RCC 7860 (cell line): ENCODE measurements at places on chromosomes 13 and 19.
A peak's percentile ranks its signal among the peaks of the same experiment; 100 is the strongest.

DNA sequence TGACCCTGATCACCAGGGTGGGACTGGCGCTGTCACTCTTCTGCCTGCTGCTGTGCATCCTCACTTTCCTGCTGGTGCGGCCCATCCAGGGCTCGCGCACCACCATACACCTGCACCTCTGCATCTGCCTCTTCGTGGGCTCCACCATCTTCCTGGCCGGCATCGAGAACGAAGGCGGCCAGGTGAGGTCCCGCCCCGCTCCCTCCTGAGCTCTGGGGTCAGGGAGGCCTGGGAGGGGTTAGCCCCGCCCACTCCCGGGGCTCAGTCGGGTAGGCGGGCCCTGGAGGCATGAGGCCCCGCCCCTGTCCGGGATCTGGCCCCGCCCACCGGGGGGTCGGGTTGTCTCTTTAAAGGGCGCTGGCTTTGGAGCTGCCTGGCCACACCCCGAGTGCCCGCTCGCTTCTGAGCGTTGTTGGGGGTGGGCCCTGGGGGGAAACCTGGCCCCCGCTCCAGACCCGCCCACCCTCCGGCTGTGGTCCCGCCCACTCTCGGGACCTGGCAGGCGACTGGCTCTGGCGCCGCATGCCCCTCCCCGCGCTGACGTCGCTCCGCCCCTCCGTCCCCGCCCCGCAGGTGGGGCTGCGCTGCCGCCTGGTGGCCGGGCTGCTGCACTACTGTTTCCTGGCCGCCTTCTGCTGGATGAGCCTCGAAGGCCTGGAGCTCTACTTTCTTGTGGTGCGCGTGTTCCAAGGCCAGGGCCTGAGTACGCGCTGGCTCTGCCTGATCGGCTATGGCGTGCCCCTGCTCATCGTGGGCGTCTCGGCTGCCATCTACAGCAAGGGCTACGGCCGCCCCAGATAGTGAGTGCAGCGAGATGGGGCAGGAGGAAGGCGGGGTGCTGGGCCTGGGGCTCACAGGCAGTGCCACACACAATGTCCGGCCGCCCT, 13.1 kb downstream of the DDX39A start:
- peak; percentile 31 for DNase-seq

DNA sequence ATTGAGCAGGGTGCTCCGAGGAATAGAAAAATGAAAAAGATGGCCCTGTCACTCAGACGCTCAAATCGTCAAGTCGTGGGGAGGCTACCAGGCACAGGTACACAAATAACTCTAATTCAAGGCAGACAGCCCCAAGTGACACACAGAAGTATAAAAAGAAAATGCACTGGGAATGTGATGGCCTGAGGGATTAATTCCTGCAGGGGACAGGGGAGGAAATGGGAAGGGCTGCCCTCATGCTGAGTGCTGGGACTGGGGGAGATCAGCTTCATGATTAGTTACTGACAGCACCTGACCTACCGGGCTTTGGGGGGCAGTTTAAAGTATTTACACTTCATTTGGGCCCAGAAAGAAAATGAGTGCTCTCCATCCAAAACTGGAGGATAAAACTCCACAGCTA, 20.9 kb upstream of the UBE2L5 start:
- DNase-seq: no peak

GRCh38 chr13:47000165-47000564, 103.3 kb upstream of the HTR2A start:
- no peak for DNase-seq

DNA sequence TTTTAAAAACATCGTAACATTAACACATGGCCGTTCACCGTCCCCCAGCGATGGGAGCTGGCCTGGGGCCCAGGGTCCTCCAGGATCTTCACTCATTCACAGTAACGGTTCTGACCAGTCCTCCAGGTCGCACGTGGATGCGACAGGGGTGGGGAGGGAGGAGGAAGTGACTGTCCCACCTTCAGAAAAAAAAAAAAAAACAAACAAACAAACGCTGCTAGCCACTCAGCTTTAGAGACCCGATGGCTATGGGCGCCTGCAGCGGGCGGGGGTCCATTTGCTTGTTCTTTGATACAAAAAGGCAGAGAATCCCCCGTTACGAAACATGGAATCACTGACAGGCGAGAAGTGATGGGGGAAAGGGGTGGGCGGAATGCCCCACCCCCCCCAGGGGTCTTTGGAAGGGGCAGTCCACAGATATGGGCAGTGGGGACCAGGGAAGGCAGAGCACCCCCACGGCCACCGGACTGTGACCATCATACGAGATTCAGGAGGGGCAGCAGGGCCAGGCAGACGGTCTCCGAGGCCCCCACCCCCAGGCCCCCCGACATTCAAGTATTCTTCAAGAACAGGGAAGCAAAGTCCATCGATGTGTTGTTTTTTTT, 13.3 kb downstream of the MKNK2 start:
- DNase-seq: no peak

DNA sequence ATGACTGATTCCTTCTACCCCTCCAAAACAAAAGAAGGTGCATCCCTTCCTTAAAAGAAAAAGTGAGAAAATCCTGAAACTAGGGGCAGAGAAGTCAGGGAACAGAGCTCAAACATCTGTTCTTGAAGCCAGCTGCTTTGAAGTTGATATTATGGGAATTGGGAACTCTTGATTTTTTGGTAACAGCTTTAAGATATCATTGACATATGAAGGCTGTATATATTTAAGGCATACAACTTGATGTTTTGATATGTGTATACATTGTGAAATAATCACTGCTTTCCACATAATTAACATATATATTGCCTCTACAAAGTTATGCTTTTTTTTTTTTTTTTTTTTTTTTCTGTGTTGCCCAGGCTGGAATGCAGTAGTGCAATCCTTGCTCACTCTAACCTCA, 117.1 kb downstream of the AKAP11 start:
- DNase-seq: no peak

- peak; percentile 18 for DNase-seq
These were observed 41.1 kb upstream of the MRI1 start for GRCh38 chr19:13723206-13723605.

- no peak for DNase-seq
These were observed 162.3 kb upstream of the SERP2 start for GRCh38 chr13:44211286-44211685.

DNA sequence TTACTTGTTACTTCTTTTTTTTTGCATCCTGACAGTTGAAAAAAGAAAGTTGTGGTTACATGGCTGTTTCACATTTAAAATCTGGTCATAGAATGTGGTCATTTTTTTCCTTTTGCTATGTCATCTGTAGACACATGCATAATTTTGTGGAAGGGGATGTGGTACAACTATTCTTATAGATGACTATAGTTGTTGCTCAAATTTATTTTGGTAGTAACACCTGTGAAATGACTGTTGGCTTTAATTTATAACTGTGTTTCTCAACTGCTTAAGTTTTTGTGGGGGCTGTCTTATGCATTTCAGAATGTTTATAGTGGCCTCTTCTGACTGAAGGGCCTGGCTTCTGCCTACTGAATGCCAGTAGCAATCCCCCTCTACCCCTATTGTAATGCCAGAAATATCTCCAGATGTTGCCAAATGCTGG, 130.5 kb downstream of the PAN3 start:
- no peak for DNase-seq

DNA sequence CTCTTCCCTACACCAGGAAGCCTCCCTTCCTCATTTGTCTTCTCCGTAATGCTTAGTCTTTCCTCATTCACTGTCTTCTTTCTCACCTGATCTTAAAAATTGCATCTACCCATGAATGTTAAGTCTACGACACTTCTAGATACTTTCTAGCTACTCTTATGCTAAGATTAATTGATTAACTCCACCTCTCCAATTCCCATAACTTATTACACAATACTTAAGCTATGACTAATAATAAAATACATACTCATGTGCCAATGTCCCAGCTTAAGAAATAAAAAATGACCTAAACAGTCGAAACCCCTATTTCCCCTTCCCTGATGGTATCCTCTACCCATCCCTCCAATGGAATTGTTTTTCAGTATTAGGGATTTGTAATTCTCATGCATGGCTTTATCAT, 22.8 kb upstream of the ZNF527 start:
- DNase-seq: no peak

DNA sequence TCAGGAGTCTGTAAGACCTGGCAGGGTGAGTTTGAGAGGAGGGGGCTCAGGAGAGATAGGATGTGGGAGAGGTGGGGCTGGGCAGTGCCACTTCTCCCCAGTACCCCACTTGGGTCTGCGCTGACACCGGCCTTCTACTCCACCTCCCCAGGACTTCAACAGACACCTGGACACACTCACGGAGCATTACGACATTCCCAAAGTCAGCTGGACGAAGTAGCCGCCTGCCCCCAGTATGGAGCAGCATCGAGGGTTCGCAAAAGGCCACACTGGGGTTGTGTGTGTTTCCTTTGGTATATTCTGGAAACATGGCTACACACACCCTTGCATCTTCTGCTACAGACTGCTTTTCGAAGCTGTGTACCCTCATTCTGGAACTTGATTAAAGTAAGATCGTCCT, 5.5 kb downstream of the FAM32A start:
- DNase-seq: no peak

DNA sequence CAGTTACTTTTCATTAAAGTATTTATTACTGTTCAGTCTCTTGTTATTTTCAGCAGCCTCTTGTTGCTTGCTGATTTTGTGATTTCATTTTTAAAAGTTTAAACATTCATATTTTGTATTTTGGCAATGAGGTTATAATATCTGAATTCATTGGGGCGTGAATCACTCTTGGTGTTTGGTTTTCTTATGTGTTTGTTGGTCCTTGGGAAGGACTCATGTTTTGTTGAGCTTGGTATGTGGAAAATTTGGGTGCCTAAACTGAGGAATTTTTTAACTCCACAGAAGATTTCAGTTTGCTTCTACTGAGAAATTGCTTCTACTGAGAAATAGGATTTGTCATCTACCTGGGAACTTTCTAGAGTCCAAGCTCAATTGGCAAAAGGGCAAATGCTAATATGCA, 38.2 kb downstream of the PDS5B start:
- DNase-seq: no peak

- no peak for DNase-seq
These were observed 156.5 kb downstream of the ATP8A2 start for GRCh38 chr13:25528266-25528665.

GRCh38 chr13:47337781-47338507, 441.1 kb upstream of the HTR2A start:
- DNase-seq: no peak

GRCh38 chr19:42010245-42011126, 16.5 kb upstream of the ATP1A3 start:
- no peak for DNase-seq

- no peak for DNase-seq
These were observed 9.7 kb downstream of the TEX29 start for GRCh38 chr13:111330066-111330610.

DNA sequence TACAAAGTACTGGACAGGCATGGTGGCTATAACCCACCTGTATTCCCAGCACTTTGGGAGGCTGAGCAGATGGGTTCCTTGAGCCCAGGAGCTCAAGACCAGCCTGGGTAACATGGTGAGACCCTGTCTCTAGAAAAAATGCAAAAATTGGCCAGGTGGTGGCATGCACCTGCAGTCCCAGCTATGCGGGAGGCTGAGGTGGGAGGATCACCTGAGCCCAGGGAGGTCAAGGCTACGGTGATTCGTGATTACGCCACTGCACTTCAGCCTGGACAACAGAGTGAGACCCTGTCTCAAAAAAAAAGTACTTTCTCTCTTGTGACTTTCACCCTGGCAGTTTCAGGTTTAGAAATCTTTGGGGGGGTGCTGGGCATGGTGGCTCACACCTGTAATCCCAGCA, 11.2 kb upstream of the RAB8A start:
- no peak for DNase-seq

DNA sequence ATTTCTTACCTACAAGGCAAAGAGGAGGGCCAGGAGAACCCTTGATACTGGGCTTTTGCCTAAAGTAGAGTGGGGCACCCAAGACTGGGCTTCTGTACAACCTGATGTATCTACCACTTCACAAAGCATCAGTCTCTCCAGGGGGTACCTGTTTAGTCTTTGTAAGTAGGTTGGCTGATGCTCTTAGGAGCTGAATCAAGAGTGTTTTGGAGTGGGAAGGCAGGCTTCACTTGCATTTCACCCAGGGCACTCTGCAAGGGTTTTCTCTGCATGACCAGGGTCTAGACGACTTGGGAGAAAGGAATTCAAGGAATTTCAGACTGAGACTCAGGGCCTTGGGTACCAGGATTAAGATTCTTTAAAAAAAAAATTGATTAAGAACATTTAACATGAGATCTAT, 361.5 kb downstream of the RFC3 start:
- DNase-seq: no peak

- DNase-seq: no peak
These were observed 47.1 kb upstream of the SLAIN1 start for GRCh38 chr13:77650409-77650808.

GRCh38 chr13:50677258-50677657, 166.2 kb downstream of the DLEU7 start:
- DNase-seq: no peak

- DNase-seq: no peak
These were observed 6.1 kb upstream of the C13orf46 start for GRCh38 chr13:113979791-113980471.
